ENCODE measurements at places on chromosomes 3 and 15.

- DNase-seq = no peak
Observed at GRCh38 chr15:90883976-90884718, at the start of gene FES. Gene FES, plus strand, starts transcription at chr15:90884504. Its CDS starts 542 bp downstream, at chr15:90885046.

DNA sequence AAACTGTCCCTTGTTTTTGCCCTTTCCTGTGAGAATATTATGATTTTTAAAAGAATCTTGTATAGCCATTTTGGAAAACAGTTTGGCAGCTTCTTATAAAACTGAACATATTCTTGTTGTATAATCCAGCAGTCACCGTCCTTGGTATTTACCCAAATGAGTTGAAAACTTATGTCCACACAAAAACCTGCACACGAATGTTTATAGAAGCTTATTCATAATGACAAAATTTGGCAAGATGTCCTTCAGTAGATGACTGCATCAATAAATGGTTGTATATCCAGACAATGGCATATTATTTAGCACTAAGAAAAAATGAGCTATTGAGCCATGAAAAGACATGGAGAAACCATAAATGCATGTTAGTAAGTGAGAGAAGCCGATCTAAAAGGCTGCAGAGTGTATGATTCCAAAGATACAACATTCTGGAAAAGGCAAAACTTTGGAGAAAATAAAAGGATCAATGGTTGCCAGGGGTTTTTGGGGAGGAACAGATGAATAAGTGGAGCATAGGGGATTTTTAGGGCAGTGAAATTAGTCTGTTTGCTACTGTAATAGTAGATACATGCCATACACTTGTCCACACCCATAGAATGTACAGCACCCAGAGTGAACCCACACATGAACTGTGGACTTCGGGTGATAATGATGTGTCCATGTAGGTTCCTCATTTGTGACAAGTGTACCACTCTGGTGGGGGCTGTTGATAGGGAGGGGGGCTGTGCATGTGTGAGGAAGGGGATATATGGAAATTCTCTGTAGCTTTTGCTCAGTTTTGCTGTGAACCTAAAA lies 31.7 kb downstream of the LIMD1 start:
- DNase-seq = no peak

DNA sequence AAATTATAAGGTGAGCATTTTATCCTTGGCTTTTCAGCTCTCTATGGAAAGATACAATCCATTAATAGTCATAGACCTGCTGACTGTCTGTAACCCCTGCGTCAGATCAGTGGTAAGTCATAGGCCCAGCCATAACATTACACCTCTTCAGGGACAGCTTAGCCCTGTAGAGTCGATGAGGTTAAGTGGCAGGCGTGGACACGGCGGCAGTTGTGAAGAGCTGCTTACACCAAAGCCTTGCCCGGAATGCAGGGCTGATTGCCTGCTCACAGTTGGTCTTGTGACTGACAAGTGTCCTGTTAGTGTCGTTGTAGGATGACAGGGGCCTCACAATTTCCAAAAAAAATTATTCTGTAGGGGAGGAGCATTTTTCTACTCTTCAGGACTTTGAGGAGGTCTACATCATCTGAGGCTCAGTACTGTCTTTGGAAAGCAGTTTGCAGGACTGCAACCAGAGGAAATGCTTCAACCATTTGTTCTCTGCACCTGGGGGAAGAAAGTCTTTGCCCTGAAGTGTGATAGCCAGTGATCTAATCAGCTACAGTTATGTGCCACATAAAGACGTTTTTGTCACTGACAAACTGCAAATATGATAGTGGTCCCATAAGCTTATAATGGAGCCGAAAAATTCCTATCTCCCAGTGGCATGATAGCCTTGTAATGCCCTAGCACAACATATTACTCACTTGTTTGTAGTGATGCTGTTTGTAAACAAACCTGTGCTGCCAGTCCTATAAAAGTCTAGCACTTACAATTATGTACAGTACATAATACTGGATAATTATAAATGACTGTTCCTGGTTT lies 14.9 kb upstream of the SELENOT start:
- no peak for DNase-seq

DNA sequence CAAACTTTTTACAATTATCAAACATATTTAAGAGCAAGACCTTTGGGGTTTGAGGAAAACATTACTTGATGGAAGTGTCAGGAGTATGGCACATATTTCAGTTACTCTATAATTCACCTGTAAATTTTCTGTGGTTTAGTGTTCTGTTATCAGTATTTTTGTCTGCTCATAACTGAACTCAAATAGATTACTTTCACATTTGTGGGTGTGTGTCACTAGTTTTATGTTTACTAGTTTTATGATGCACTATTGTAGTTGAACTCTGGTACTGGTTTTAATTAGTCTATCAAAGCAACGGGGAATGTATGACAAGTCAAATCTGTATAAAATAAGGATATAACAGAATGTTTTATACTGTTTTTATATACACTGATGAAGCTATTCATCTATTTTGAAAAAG lies 27.2 kb downstream of the OXSM start:
- no peak for DNase-seq

GRCh38 chr3:55467099-55467498 lies 20.0 kb downstream of the WNT5A start:
- no peak for DNase-seq

DNA sequence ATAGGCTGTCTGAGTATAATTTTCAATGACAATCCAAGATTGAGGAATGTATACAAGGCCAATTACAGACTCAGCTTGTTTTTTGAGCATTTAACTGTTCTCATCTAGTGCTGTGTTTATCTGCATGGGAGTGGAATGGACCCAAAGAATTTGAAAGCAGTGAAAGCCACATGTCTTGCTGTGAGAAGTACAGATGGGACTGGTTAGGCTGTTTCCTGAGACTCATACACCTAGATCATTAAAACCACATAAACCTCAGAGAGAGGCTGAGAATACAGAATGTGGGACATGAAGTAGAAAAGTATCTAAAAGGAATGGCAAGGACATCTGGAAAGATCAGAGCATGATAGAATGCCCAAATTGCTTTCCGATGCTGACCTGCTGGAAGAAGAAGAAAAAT lies 224.6 kb downstream of the NLGN1 start:
- no peak for DNase-seq

- no peak for DNase-seq
Observed at GRCh38 chr3:65809641-65810150, 229.0 kb downstream of the MAGI1 start.

DNA sequence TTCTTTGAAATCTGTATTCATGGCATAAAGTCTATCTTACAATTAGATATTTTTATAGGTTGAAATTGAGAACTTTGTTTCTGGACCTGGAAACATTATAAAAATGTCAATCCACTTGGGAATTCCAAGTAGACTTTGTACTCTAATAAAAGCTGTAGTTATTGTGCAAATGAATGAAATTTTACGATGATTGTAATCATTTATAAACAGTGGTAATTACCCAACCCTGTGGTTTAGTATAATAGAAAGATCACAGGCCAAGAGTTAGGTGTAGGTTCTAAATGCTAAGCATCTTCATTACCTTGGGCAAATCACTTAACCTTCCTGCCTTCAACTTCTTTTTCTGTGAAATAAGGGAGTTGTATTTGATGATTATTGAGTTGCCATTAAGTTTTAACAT lies 13.2 kb upstream of the SLC7A14 start:
- DNase-seq = no peak

- DNase-seq = no peak
Observed at GRCh38 chr15:101210466-101210865, 41.4 kb downstream of the CHSY1 start.

DNA sequence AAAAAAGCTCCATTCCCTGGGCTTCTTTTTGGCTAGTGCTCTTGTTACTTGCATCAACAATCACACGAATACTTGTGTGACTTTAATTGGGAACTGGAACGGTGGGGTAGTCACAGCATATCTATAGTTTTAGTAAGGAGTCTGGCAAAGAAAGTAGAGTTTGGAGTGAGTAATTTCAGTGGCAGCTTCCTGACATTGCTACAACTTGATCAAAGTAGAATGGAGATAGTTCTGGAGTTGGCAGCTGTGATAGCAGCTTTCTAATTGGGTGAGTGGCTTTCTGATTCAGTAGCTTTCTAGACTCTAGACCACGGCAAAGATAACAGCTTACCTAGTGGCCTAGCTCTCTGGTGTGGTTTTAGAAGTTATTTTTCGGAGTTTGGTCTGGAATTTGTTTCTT lies 475.0 kb downstream of the TUSC7 start:
- no peak for DNase-seq

DNA sequence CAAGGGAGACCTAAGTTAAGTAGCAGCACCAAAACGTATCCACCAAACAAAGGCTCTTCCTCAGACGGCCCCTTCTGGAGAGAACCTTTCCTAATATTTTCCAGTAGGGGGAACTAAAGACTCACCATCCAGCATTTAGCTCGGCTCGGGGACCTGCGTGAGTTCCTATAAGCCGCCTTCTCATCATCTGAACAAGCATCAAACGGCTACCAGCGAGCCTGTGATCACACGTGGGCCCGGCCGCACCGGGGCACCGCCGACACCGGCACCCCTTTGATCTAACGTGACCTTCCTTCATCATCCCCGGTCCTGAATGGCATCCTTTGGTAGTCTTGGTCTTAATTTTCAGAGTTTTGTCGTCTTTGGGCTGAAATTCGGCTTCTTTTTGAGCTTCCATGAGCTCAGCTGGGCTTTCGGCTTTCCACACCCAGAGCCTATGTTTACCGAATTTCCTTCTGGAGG lies 1.4 kb upstream of the ROBO2 start:
- no peak for DNase-seq

DNA sequence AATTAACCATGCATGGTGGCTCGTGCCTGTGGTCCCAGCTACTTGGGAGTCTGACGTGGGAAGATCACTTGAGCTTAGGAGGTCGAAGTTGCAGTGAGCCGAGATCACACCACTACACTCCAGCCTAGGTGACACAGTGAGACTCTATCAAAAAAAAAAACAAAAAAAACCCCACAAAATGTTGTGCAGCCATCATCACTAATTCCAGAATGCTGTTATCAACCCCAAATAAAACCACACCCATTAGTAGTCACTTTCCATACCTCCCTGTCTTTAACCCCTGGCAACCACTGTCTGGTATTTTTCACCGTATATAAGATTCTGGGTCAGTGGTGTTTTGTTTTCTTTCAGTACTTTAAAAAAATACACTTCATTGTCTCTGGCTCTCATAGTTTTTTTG lies 16.6 kb downstream of the HMCES start:
- DNase-seq = no peak

GRCh38 chr3:128351546-128351945 lies 115.1 kb downstream of the DNAJB8 start:
- no peak for DNase-seq

- DNase-seq = no peak
Observed at GRCh38 chr3:184186184-184186901, at the start of gene ABCF3. Gene ABCF3, plus strand, starts transcription at chr3:184186199. Its CDS starts 9 bp downstream, at chr3:184186208.

All from stimulated activated CD4-positive, alpha-beta T cell treated with anti-CD3 and anti-CD28 coated beads, Interleukin-4, amount 100 ng/mL, for 1 hour (primary cell).